ENCODE measurements at places on chromosomes 12 and 14. TPM values are rescaled to one million over a fixed set of nuclear protein-coding genes. Genes with fewer than 3 reads are reported as not detected.

The NOVA1 gene
- total RNA-seq = 0.05 TPM

The CD4 gene
- total RNA-seq = not detected

DNA sequence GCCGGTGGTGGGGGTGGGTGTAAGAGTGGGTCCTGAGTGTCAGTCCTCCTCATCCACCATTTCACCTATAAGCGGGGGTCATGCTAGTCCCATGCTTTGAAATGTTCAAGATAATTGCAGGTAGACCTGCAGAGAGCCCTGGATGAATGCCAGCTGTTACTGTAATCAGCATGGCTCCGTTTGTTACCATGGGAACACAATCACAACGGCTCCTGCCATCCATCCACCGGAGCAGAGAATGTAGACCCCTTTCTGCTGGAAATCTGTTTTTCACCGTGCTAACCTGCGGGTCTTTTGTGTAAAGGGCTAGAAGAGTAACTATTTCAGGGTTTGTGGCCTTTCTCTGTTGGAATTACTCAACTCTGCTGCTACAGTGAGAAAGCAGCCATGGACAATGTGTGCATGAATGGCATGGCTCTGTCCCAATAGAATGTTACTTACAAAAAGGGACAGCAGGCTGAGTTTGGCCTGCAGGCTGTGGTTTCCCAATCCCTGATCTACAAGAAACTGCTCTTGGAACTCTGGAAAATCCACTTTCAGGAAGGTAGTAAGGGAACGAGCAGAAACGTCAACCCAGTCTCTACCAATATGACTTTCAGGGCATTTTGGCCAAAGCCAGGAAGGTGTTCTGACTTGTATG lies 36.1 kb downstream of the KCTD10 start:
- no peak for DNase-seq

- no peak for DNase-seq
These were observed 47.4 kb upstream of the BCL7A start for GRCh38 chr12:121974026-121974985.

The KRT78 gene
- not detected for total RNA-seq

The POTEG gene
- total RNA-seq = not detected

GRCh38 chr12:62192903-62193250 lies 67.3 kb upstream of the USP15 start:
- no peak for DNase-seq

DNA sequence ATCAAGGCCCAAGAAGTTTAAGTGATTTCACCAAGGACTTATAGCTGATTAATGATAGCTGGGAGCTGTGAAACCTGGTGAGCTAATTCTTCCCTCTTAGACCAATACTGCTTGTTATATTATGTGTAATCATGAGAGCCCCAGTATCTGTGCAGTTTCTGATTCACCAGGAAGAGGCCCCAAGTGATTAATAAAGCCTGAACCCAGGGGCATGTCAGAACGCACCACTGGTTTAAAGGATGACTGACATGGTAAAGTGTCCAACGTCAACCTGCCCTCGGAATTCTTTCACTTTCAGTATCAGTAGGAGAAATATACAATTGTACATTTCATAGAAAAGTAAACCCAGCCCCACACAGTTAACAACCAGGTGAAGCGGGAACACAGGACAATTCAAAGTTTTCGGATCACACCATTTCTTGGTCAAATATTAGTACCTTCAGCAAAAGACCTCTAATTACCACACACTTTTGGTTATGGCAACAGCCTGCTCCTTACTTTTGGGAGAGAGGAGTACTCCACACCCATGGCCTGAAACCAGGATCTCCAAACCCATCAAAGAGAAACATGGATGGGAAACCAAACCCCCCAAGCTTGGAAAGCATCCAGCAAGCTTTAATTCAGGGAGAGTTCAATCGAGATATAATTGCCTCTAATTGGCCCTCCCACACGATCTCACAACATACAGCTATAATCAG lies 28.5 kb downstream of the TMCC3 start:
- peak; percentile 80 for DNase-seq

All from dermis blood vessel endothelial cell (primary cell).